ENCODE measurements at places on chromosomes 13 and 19. TPM values are rescaled to one million over a fixed set of nuclear protein-coding genes. Genes with fewer than 3 reads are reported as not detected.

GRCh38 chr13:113612607-113613006 lies 28.1 kb downstream of the TFDP1 start:
- no peak for DNase-seq

The CDC42EP5 gene
- total RNA-seq, result 114 TPM

The DIAPH3 gene
- 16.5 TPM for total RNA-seq

GRCh38 chr19:1811942-1812425 lies at the start of gene ATP8B3:
TSS of gene ATP8B3 (minus strand) at chr19:1812276. CDS start at chr19:1811736, 540 bp downstream.
- no peak for DNase-seq

- no peak for DNase-seq
Observed at GRCh38 chr13:112443191-112443994, 67.2 kb downstream of the SPACA7 start.

GRCh38 chr13:93344048-93344705 lies 117.6 kb downstream of the GPC6 start:
- no peak for DNase-seq

The HS6ST3 gene
- total RNA-seq, result 0.60 TPM

GRCh38 chr13:59513686-59514085 lies 650.0 kb downstream of the DIAPH3 start:
- no peak for DNase-seq

The KLK3 gene
- not detected for total RNA-seq

DNA sequence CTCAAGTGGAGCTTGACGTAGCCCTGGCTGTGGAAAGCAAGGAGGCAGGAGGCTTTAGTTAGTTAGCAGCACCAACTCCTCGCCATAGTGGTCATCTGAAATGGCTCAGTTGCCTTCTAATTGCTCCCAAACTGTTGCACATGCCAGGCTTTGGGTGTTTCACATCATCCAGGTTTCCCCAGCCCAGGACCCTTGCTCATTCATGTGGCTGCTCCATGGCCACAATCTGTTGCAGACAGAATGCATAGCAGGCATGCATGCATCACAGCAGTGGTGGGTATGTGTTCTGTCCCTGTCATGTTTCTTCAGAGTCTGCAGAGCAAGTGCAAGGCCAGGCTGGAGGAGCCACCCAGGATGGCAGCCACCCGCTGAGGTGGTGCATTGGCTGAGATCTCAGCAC lies 407.6 kb downstream of the TSHZ3 start:
- DNase-seq, result no peak

- no peak for DNase-seq
Observed at GRCh38 chr19:53957448-53958167, 5.1 kb upstream of the CACNG8 start.

DNA sequence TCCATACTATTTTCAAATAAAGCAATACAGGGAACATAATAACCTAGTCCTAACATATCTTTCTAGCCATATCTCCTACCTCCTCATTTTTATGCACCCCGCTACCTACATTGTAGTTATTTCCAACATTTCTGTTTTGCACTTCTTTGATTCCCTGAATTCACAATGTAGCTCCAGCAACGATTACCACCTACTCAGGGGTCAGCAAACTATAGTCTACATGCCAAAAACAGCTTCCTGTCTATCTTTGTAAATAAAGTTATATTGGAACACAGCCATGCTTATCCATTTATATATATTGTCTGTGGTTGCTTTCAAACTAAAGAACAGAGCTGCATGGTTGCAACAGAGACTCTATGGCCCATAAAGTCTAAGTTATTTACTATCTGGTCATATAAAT lies 16.7 kb downstream of the MYCBP2 start:
- no peak for DNase-seq

DNA sequence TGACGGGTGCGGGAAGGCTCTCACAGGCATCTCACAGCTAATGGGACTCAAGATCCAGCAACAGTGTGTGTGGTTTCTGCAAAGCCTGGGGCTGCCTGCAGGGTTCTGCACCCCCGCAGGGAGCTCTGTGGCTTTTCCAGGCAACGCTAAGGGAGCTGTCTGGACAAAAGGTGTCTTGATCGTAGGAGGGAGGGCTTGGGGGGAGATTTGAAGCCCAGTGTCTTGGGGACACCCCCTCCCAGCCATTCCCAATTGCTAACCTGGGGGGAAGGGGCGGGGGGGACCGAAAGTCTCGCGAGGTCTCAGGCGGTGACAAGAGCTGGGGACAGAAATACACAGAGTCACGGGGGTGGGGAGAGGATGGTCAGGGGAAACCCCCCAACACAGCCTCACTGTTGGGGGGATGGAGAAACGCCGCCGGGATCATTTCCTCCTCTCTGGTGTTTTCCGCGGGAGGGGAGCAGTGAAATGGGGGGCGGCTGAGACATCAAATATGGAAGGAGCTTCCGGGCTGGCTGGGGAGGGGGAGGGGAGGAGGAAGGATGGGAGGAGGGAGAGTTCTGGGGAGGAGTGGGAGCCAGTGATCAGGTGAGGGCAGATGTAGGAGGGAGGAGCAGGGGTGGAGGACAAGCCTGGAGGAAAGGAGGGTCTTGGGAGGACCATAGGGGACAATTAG lies 13.3 kb downstream of the KCNC3 start:
- DNase-seq, result no peak

- no peak for DNase-seq
Observed at GRCh38 chr13:99610702-99611289, 109.5 kb downstream of the TM9SF2 start.

- DNase-seq, result no peak
Observed at GRCh38 chr19:11102944-11103343, 13.7 kb downstream of the LDLR start.

GRCh38 chr19:15992014-15992413 lies 43.2 kb downstream of the OR10H4 start:
- no peak for DNase-seq

- DNase-seq, result no peak
Observed at GRCh38 chr19:50718255-50719118, 1.1 kb downstream of the SHANK1 start.

The CERS1 gene
- 9.4 TPM for total RNA-seq

DNA sequence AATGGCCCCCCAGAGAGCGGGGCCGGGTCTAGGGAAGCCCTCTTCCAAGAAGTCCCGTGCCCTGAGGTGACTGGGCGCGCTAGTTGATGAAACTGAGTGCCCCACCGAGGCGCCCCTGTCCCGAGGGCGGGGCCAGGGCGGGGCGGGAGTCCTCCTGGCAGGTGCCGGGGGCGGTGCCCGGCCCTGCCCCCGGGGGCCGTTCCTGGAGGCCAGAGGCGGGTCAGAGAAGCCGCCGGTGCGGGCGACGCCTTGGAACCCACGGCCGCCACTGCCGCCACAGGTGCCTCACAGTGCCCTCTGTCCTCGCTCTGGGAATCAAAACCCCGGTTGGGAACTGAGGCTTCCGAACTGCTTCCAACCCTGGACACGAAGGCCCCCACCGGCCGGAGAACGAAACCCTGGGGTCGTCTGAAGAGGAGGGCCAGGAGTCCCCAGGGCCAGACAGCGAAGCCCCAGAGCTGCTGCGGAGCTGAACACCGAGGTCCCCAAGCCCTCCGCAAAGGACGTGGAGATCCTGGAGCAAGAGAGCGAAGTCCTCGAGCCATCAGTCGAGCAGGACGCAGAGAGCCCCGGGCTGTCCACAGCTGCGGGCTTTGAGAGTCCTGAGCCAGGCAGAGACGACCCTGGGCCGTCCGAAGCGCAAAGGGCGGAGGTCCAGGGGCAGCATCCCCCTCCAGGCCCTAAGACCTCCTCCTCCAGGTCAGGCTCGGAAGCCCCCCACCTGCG lies at the start of gene MISP3:
MISP3 (plus strand) TSS at position 252 of the 726 bp plus-strand sequence. CDS start 524 bp downstream, outside the sequence.
- no peak for DNase-seq

Data from mesothelial cell of epicardium (in vitro differentiated cells).